Stimulated activated CD4-positive, alpha-beta T cell treated with anti-CD3 and anti-CD28 coated beads, Interleukin-15, amount 100 ng/mL, for 1 hour (primary cell): ENCODE measurements at places on chromosomes 12 and 14.

GRCh38 chr12:52461693-52462092, 9.7 kb upstream of the KRT6B start:
- DNase-seq, result no peak

DNA sequence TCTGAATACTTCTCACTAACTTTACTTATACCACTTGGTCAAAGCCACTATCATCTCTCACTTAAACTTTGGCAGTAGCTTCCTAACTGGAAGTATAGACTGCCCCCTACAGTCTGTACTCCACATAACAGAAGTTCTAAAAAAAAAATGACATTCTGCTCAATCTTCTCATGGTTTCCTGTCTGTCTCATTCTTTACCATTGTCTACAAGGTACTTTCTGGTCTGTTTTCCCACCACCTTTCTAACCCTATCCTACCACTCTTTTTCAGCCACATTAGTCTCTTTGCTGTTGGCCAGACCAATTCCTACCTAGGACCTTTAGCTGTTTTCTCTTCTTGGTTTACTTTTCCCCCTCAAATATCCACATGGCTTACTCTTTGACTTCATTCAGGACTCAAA, 14.7 kb downstream of the CPSF6 start:
- DNase-seq, result no peak

GRCh38 chr12:87253157-87253556, 776.0 kb downstream of the C12orf50 start:
- no peak for DNase-seq

- no peak for DNase-seq
Observed at GRCh38 chr14:39382463-39382862, 49.8 kb downstream of the FBXO33 start.

GRCh38 chr14:64792231-64792630, 87.5 kb downstream of the SPTB start:
- DNase-seq, result no peak

DNA sequence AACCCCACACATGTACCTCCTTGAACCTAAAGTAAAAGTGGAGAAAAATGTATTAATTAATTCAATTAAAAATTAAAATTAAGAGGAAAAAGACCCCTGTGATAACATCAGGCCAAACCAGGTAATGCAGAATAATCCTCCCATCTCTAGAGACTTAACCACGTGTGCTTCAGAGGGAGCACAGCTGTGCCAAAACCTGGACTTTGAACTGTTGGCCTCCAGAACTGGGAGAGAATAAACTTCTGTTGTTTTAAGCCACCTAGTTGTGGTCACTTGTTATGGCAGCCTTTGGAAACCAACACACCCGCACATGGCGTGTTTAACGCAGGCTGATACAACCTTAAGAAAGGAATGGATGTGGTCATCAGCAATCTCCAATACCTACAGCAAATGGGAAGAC, 23.8 kb downstream of the OAS2 start:
- no peak for DNase-seq

- no peak for DNase-seq
Observed at GRCh38 chr12:120590741-120591407, 9.7 kb upstream of the POP5 start.

- no peak for DNase-seq
Observed at GRCh38 chr12:95178136-95178535, 39.1 kb downstream of the FGD6 start.

DNA sequence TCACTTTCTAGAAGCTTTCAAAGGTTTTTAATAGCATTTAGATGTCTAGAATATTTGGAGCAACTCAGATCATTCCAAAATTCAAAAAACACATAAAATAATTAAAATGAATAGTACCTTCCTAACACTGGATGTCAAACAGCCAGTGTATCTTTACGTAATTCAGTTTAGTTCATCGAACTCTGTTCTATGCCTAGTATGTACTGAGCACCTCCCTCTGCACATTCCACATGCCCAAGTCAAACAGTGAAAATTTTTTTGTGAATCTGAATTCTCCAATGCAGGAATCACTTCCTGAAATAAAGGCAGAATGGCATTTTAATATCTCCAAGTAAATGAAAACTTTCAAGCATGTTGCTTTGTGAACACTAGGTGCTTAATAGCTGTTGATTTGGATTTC, 192.3 kb downstream of the C12orf42 start:
- DNase-seq, result no peak

GRCh38 chr14:71050227-71050823, 143.1 kb downstream of the PCNX1 start:
- DNase-seq, result no peak

DNA sequence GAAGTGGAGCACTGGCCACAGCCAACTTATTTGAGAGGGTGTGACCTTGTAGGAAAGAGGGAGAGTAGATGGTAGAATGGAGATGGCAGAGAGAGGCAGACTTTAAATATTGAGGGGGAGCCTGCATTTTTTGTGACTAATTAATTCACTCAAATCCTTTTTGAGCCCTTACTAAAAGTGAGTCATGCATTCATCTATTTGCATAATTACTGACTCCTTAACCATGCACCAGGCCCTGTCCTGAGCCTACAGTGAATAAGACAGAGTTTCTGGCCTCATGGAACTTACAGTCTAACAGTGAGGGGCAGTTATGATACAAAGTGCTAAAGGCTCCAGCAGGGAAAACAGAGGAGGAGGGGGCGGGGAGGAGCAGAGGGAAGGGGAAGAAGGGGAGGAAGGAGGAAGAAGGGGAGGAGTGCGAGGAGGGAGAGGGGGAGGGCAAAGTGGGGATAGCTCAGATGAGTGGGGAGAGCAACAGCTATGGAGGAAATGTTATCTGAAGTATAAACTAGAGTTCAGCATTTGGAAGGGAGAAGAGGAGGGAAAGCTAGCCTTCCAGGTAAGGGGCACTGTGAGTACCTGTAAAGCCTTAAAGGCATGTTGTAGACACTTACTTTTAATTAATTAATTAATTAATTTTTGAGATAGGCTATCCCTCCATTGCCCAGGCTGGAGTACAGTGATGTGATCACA, 7.5 kb upstream of the CTDSP2 start:
- no peak for DNase-seq
